ENCODE measurements at places on chromosomes 12 and 14. TPM values are rescaled to one million over a fixed set of nuclear protein-coding genes. Genes with fewer than 3 reads are reported as not detected.

The SPTLC2 gene
- 22.4 TPM for total RNA-seq

The GARIN6 gene
- total RNA-seq = not detected

The TCL1A gene
- total RNA-seq = not detected

The IL22 gene
- not detected for total RNA-seq

The ITPK1 gene
- total RNA-seq = 23.1 TPM

The B3GNT4 gene
- 4.7 TPM for total RNA-seq

The LRFN5 gene
- 56.8 TPM for total RNA-seq

The SERPINA9 gene
- not detected for total RNA-seq

The DHRS2 gene
- total RNA-seq = not detected

The NOPCHAP1 gene
- total RNA-seq = 14.3 TPM

The TTC6 gene
- 0.25 TPM for total RNA-seq

The SRRM4 gene
- total RNA-seq = 13.8 TPM

The IFNG gene
- not detected for total RNA-seq

The MYF6 gene
- 0.74 TPM for total RNA-seq

The MYO1H gene
- 0.25 TPM for total RNA-seq

The CDKL1 gene
- 15.7 TPM for total RNA-seq

The NGB gene
- 4.9 TPM for total RNA-seq

The ADGRD1 gene
- total RNA-seq = 2.7 TPM

The RGS6 gene
- total RNA-seq = 7.6 TPM

The MMP19 gene
- total RNA-seq = not detected

The POTEM gene
- total RNA-seq = not detected

The RALGAPA1 gene
- 151 TPM for total RNA-seq

The NELL2 gene
- 1,352 TPM for total RNA-seq

The TOMM20L gene
- not detected for total RNA-seq

The ST8SIA1 gene
- 16.0 TPM for total RNA-seq

The CDKN1B gene
- total RNA-seq = 107 TPM

The WIF1 gene
- 0.98 TPM for total RNA-seq

The GYS2 gene
- not detected for total RNA-seq

The PSEN1 gene
- 52.9 TPM for total RNA-seq

The GALNT4 gene
- total RNA-seq = 2.5 TPM

The LRCOL1 gene
- total RNA-seq = not detected

The CCDC63 gene
- not detected for total RNA-seq

The HELB gene
- total RNA-seq = 3.9 TPM

The CCDC38 gene
- total RNA-seq = not detected

The ERBB3 gene
- total RNA-seq = 6.4 TPM

The HHIPL1 gene
- 5.9 TPM for total RNA-seq

The SERPINA10 gene
- total RNA-seq = not detected

The WNT1 gene
- not detected for total RNA-seq

The UNC119B gene
- total RNA-seq = 16.5 TPM

The TMTC1 gene
- total RNA-seq = 8.9 TPM

The SPATS2 gene
- total RNA-seq = 36.4 TPM

The SMCO2 gene
- total RNA-seq = not detected

The MUCL1 gene
- not detected for total RNA-seq

The KRT74 gene
- total RNA-seq = not detected

The MGP gene
- total RNA-seq = 12.0 TPM

The RIN3 gene
- total RNA-seq = 0.74 TPM

The DNM1L gene
- 175 TPM for total RNA-seq

The AGAP2 gene
- 40.6 TPM for total RNA-seq

The FGF23 gene
- not detected for total RNA-seq

The SSTR1 gene
- total RNA-seq = 12.0 TPM

The PROX2 gene
- not detected for total RNA-seq

The ACVRL1 gene
- total RNA-seq = 7.9 TPM

The OTX2 gene
- total RNA-seq = 0.25 TPM

The TMEM179 gene
- 35.2 TPM for total RNA-seq

The LHX5 gene
- under 0.01 TPM for total RNA-seq

The HCAR1 gene
- 0.49 TPM for total RNA-seq

The KRT6B gene
- total RNA-seq = 0.25 TPM

The TMEM30B gene
- total RNA-seq = 0.49 TPM
